Type B pancreatic cell (in vitro differentiated cells): ENCODE measurements at places on chromosomes 13 and 19.

DNA sequence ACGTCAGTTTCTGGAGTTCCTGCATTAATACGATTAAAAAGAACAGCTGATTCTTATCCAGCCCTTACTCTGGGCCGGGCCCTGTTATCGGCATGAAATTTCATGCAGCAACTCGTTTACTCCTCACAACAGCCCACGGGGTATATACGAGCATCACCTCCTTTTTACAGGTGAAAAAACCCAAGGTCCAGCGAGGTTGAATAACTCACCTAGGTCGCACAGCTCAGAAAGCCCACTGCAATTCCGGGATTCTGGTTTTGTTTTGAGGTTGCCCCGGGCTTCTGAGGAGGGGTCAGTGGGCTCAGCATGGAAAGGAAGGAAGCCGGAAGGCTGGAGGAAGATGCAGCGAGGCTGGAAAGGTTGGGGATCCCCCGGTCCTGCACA is 577 bp upstream of the ACP7 start:
- no peak for DNase-seq

DNA sequence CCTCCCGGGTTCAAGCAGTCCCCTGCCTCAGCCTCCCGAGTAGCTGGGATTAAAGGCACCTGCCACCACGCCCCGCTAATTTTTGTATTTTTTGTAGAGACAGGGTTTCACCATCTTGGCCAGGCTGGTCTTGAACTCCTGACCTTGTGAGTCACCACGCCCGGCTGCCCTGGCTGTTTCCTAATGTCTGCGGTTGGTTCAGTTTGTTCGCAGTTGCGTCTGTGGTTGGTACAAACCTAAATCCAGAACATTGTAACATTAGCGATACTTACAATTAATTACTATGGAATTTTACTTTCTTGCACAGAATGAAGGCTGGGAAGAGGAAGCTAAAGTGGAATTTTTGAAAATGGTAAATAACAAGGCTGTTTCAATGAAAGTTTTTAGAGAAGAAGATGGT is 38.1 kb downstream of the RNF17 start:
- no peak for DNase-seq

- no peak for DNase-seq
These were observed 3.4 kb upstream of the GRWD1 start for GRCh38 chr19:48442116-48443035.

DNA sequence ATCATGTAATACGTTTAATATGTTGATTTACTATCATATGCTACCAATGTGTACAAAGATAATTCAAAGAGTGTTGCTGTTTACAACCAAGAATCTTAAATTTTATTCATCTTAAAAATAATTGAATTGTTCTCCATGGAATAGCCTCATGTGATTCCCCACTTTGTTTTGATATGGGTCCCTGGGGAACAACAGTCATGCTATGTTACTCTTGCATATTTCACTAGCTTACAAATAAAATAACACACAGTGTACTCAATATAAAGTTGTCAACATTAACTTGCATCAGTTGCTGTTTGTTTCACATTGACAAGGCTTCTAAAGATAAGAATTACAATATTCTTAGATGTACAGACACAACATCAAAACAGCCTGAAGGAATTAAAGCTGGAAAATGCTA is 2.3 kb downstream of the ENOX1 start:
- no peak for DNase-seq

DNA sequence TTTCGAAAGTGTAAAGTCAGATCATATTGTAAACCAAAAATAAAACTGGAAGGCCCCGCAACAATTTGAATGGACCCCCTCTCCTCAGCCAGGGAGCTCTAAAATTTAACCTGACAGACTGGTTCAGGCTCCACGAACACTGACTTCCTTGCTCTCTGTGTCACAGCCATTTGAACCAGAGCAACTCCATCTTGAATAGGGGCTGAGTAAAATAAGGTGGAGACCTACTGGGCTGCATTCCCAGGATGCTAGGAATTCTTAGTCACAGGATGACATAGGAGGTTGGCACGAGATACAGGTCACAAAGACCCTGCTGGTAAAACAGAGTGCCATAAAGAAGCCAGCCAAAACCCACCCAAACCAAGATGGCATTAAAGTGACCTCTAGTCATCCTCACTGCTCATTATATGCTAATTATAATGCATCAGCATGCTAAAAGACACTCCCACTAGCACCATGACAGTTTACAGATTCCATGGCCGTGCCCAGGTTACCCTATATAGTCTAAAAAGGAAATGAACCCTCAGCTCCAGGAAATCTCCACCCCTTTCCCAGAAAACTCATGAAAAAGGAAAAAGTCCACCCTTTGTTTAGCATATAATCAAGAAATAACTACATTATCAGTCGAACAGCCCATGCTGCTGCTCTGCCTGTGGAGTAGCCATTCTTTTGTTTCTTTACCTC is 43.1 kb downstream of the RFXAP start:
- no peak for DNase-seq

GRCh38 chr19:1132552-1133383 is 29.0 kb downstream of the GPX4 start:
- DNase-seq: no peak

DNA sequence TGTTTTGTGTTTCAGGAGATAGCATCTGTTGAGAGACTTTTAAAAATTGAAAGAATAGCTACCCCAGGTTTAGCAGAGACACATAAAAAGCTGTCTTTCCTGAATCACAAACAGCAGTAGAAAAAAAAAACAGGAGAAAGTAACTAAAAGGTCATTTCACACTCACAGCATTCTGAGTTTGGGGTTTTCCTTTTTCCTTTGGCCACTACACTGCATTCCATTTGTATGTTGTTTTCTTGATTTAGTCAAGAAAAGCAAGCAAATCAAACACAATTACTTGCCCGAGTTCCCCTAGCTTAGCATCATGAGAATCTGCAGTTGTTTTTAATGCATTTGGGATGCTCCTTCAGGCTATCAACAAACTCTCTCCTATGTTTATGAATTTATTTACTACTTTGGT is 161.0 kb downstream of the KCTD12 start:
- no peak for DNase-seq

- no peak for DNase-seq
These were observed 51.7 kb downstream of the RXFP2 start for GRCh38 chr13:31790992-31791391.

- DNase-seq: no peak
These were observed 61.0 kb upstream of the F7 start for GRCh38 chr13:113044391-113045114.

GRCh38 chr19:56642711-56643459 is at the start of gene SMIM17:
TSS of gene SMIM17 (plus strand) at chr19:56643159. CDS start at chr19:56645668, 2,509 bp downstream.
- DNase-seq: no peak

DNA sequence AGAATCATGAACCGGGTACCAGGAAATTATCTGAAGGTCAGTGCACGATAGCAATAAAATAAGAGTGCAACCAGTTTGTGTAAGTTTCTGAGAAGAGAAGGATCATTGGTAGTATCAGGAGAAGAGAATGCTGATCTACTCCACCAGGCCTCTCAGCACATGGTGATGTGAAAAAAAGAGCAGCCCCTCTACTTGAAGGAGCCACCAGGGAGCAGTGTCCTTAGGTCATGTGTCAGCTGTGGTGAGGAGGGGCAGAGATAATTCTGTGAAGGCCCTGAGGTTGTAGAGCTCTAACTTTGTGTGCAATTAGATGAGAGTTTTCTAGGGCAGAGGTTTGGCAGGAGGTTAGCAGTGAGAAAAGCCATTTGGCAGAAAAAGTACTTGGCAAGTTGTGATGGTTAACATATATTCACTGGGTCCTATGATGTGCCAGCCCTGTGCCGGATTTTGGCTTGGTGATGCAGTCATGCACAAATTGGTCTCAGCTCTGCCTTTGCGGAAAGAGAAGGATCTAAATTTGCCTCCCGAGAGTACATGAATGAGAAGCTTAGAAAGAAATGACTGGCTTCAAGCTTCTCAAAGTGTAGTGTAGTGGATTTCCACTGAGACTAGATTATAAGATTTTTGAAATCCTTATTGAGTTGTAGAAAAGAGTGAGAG is 19.2 kb upstream of the ZC3H13 start:
- no peak for DNase-seq

- DNase-seq: no peak
These were observed 66.7 kb downstream of the FRY start for GRCh38 chr13:32098272-32098671.

DNA sequence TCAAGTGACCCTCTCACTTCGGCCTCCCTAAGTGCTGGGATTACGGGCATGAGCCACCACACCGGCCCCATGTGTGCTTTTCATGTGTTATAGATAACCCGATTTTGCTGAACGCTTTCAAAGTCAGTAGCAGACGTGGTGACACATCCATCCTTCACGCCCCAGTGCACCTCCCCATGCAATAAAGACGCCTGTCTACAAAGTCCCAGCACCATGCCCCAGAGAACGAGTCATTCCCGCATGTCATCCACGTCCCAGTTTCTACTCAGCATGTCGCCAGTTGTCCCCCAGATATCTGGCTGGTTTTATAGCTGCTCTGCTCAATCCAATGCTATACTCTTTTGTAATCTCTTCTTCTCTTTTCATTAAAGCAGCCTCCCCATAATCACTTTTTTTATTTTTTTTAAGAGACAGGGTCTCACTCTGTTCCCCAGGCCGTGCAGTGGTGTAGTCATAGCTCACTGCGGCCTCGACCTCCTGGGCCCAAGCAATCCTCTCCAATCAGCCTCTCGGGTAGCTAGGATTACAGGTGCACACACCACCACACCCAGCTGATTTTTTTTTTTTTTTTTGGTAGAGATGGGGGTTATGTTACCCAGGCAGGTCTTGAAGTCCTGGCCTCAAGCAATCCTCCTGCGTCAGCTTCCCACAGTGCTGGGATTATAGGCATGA is 42.5 kb downstream of the DNM2 start:
- no peak for DNase-seq

DNA sequence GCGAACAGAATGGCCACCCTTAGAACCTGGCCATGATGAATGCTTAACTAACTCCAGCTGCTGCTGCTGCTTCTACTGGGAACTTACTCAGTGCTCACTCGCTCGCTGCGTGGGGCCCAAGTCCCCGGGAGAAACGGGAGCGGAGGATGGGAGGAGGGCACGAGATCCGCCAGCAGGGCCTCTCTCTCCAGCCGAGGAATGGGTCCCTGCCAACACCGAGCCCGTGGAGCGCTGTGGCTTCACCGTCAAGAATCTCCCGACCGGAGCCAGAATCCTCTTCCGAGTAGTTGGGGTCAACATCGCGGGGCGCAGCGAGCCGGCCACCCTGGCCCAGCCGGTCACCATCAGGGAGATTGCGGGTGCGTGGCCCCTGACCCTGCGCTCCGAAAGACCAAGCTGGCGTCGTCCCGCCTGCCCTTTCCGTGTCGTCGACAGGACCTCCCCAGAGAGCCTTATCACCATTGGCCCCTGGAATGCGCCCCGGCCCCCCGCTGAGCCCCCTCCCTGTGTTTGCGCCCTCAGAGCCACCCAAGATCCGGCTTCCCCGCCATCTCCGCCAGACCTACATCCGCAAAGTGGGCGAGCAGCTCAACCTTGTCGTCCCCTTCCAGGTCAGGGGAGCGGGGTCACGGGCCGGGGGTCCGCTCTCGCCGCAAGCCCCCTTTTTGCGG is 17.8 kb upstream of the EMC10 start:
- DNase-seq: no peak

DNA sequence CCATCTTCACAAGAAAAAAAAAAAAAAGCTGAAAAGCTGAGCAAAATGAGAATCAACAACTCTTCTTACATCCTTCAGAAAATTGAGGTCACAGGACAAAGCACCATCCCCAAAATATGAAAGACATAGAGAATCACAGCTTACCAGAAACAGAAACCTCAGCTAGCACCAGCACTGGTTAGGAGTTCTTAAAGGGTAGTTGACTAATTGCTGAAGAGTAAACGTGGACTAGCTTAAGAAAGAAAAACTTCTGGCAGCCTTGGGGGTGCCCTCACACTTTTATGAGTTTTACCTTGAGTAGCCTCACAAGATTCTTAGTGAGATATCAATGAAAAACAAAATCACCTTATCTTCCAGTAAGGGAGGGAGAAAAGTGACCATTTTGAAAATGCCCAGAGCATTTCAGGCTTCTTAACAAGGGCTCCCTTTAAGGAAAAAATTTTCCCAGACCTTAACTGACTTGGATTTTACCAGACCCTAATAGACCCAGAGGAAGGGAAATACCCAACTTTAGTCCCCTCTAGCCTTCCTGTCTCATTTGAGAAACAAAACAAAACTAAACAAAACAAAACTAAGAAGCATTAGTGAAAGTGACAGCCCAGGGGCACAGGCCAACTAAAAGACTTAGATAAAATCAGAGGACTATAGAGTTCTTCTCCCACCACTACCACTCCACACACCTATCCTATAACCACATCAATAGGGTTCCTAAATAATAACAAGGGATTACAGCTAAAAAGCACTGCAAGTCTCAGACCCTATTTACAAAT is 888.6 kb downstream of the DIAPH3 start:
- DNase-seq: no peak

GRCh38 chr13:66536746-66537145 is 693.4 kb downstream of the PCDH9 start:
- DNase-seq: no peak

DNA sequence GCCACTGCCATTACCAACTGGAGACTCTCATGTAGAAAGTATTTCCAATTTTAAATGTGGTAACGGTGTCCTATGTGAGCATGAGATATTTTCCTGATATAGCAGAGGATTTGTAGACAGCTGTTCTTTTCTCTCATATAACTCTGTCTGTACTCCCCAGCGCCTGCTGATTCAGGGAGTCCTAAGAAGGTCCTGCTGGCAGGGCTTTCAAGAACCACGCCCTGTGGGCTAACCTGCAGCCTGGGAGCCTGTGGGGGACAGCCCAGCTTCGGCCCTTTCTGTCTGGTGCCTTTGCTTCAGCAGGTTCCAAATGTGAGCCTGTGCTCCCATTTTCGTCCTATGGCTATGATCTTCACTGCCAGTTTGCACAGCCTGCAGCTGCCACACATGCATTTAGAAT is 316.8 kb downstream of the ATP8A2 start:
- no peak for DNase-seq

DNA sequence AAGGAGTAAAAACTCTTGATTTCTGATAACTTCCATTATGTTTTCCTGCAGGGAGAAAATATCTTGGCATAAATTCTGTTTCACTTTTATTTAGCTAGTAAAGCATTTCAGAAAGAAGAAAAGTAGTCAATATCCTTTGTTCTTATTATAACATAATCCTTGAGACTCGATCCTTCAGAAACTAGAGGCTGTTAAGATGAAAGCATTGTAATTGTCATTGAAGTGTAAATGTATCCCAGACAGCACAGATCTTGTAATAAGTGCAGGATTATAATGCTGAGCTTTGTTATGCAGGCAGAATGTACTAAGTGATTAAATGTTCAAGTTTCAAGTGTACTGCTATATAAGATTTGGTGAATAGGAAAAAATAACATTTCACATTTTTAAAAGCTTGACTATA is 225.2 kb upstream of the ATXN8OS start:
- no peak for DNase-seq

- DNase-seq: no peak
These were observed 189.9 kb downstream of the DACH1 start for GRCh38 chr13:71677124-71677523.

DNA sequence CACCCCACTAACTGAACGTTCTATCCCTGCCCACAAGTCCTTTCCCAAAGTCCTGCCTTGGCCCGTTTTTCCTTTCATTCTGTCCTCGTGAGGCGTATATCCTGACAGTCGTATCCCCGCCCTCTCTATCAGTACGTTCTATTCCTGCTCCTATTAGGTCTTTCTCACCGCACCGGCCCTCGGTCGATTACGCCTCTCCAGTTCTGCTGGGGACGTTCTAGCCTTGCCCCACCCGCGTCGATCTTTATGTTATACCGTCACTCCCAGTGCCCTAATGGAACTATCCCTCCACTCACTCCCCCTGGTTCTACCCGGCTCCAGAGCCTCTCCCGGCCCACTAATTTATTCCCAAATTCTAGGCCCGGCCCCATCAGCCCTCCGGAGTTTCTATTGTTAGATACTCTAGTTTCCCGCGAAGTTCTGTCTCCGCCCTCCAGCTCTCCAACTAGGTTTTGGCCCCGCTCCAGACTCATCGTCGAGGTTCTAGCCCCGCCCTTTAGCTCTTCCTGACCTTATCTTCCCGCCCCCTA is 2.0 kb downstream of the PLAUR start:
- no peak for DNase-seq
